ENCODE measurements at places on chromosomes 2 and 18. TPM values are rescaled to one million over a fixed set of nuclear protein-coding genes. Genes with fewer than 3 reads are reported as not detected.

SULT1C3 gene
- not detected for total RNA-seq

RBM43 gene
- total RNA-seq: 2.7 TPM

ASTL gene
- not detected for total RNA-seq

GCKR gene
- total RNA-seq: 3.2 TPM

ZBTB7C gene
- not detected for total RNA-seq

KCNG2 gene
- total RNA-seq: not detected

LDLRAD4 gene
- total RNA-seq: 0.65 TPM

FOXD4L1 gene
- total RNA-seq: not detected

DARS1 gene
- total RNA-seq: 110 TPM

DSG2 gene
- under 0.01 TPM for total RNA-seq

MAP3K19 gene
- total RNA-seq: not detected

CCDC93 gene
- total RNA-seq: 18.2 TPM

IL1F10 gene
- not detected for total RNA-seq

CSRNP3 gene
- 0.46 TPM for total RNA-seq

AKAIN1 gene
- not detected for total RNA-seq

CD28 gene
- total RNA-seq: not detected

ZNF892 gene
- 9.6 TPM for total RNA-seq

DUSP19 gene
- total RNA-seq: 1.9 TPM

SAG gene
- under 0.01 TPM for total RNA-seq

GAREM1 gene
- total RNA-seq: 0.32 TPM

SERPINB7 gene
- total RNA-seq: 0.30 TPM

DLGAP1 gene
- total RNA-seq: not detected

CBLN2 gene
- 5.9 TPM for total RNA-seq

NOP58 gene
- 127 TPM for total RNA-seq

MFSD6 gene
- 4.6 TPM for total RNA-seq

TDRD15 gene
- under 0.01 TPM for total RNA-seq

MC2R gene
- not detected for total RNA-seq

ZAP70 gene
- total RNA-seq: not detected

TRIM43 gene
- not detected for total RNA-seq

FBXO15 gene
- 0.15 TPM for total RNA-seq

CCDC85A gene
- total RNA-seq: 20.5 TPM

MAP2 gene
- total RNA-seq: 6.2 TPM

SERPINB3 gene
- total RNA-seq: not detected

FSHR gene
- not detected for total RNA-seq

NT5DC4 gene
- not detected for total RNA-seq

SLC39A10 gene
- 50.2 TPM for total RNA-seq

LHCGR gene
- total RNA-seq: not detected

COL6A3 gene
- total RNA-seq: 17.9 TPM

SFT2D3 gene
- 5.2 TPM for total RNA-seq

SLC11A1 gene
- total RNA-seq: not detected

ZFAND2B gene
- 21.6 TPM for total RNA-seq

TMEFF2 gene
- total RNA-seq: under 0.01 TPM

TMEM237 gene
- 27.3 TPM for total RNA-seq

BUB1 gene
- 35.7 TPM for total RNA-seq

CAPN13 gene
- not detected for total RNA-seq

ERBB4 gene
- total RNA-seq: under 0.01 TPM

KCNS3 gene
- 1.8 TPM for total RNA-seq

ST6GAL2 gene
- total RNA-seq: not detected

COLEC11 gene
- total RNA-seq: not detected

SERPINB4 gene
- total RNA-seq: under 0.01 TPM

SH2D6 gene
- 0.32 TPM for total RNA-seq

AMER3 gene
- total RNA-seq: not detected

PDCD1 gene
- not detected for total RNA-seq

ADAM23 gene
- total RNA-seq: 9.6 TPM

All from epithelial cell of umbilical artery (primary cell).